ENCODE measurements at places on chromosomes 1 and 21. TPM values are rescaled to one million over a fixed set of nuclear protein-coding genes. Genes with fewer than 3 reads are reported as not detected.

DNA sequence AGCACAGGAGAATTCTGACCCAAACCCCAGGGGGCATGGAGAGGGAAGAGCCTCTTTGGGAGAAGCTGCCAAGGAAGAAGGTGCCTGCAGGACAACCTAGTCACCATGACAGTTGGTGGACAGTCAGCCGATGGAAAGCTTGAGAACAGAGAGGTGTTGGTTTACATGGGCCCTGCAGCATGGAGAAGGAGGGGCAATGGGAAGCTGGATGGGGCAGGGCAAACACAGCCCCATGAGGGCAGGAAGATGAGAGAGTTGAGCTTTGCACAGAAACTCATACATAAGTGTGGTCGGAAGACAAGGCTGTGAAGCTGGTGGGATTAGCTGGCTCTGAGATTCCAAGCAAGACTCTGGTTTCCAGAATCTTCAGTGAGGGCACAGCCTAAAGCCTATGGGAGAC, 6.6 kb upstream of the SLC5A9 start:
- DNase-seq: no peak

DNA sequence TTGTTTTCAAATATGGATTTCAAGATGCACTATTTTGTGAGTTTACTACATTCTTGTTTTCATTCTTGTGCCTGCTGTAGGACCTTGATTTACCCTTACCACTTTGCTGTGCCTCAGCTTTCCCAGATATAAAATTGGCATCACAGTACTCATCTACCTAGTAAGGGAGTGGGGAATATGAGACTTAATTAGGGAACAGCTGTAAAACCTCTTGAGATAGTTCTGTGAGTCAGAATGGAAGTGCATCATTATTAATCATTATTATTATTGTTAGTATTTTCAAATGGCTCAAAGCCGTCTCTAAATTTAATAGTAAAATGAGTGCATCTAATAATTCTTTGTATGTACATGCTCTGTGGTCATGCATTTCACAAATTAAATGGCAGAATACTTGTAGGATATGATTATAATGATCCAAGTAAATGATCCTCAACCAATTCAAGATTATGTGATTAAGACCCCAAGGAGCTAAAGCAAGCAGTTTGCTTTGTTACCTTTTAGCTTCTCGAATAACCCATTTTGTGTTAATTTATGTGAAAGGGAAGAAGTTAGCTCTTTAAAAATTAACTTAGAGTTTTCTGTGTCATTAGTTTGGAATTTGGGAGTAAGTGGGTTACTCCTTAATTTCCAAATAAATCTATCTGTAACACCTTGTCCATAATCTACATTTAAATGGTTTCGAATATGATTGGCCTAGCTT, 155.4 kb downstream of the NFIA start:
- DNase-seq: no peak

DNA sequence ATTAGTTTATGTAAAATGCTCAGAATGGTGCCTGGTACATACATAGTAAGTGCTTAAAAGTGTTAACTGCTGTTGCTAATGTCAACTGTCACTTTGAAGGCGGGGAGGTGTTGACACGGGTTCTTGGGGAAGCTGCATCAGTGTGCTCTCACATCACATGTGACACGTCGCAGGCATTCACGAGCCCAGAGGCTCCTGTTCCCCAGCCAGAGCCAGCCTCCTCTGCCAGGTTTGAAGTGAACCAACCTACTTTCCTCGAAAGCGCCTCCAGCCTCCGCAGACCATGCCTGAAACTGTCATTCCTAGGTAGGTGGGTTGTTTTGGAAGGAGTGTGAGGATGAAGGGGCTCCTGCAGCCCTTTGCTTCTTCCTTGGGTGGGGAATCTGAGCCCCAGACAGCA, 13.8 kb downstream of the GALNT2 start:
- DNase-seq: no peak

GRCh38 chr1:75791022-75791421, 5.0 kb downstream of the RABGGTB start:
- DNase-seq: no peak

GRCh38 chr1:156385534-156386031, 16.6 kb downstream of the RHBG start:
- DNase-seq: no peak

DNA sequence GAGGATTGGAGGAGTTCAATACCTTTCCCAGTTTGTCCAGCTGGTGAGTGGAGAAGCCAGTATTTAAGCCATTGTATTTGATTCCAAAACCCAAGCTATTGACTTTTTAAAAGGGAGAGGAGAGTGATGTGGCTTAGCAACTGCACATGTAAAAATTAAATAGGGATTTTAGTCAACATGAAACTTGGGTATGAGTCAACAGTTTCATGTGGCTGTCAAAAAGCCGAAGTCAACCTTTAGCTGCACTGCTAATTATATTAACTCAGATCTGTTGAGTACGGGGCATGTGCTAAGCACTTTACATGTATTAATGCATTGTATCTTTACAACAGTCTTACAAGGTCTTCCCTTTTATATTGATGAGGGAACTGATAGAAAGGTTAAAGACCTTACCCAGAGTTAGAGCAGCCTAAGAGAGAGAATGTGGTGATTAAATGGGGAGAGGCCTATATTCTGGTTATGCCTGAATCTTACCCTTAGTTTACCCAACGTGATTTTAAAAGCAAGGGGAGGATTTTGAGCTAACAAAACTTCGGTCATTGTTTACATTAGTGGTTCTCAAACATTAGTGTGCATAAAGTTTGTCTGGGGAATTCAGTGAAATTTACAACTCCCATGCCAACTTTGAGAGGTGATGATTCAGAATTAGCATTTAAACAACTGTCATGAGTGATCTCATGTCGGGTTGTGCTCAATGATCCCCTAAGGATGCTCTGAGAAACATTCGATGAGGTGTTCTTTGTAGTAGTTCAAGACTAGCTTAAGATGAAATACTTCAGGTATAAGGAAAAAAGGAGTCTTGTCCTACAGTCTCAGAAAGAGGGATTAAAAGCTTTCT, 6.9 kb upstream of the SLC35F3 start:
- DNase-seq: no peak

The PLA2G2A gene
- total RNA-seq: 515 TPM

- DNase-seq: no peak
Measured at GRCh38 chr1:100606438-100606837, 68.5 kb downstream of the GPR88 start.

DNA sequence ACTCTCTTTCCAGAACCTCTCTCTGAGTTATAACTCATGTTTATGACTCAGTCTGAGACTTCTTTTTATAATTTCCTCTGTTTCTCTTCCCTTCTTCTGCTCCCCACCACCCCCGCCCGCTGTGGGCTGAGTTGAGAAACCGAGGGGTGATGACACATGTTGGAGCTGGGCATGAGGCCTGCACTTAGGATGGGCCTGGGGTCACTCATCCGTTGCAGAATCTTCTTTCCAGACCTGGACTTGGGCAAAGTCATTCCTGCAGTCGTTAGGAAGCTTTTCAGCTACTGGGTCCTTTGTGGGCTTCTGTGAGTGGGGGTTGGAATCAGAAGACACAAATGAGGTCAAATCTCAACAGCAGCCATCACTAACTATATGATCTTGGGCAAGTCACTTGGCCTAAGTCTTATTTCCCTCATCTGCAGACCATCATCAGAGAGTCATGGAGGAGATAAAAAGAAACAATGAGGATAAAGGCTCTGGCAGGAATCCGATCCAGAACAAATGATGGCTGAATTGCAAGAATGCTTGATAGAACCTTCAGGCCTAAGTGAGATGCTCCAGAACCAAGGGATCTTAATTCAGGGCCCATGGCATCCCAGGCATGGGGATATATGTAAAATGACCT, 53.4 kb downstream of the RPS6KA1 start:
- no peak for DNase-seq

DNA sequence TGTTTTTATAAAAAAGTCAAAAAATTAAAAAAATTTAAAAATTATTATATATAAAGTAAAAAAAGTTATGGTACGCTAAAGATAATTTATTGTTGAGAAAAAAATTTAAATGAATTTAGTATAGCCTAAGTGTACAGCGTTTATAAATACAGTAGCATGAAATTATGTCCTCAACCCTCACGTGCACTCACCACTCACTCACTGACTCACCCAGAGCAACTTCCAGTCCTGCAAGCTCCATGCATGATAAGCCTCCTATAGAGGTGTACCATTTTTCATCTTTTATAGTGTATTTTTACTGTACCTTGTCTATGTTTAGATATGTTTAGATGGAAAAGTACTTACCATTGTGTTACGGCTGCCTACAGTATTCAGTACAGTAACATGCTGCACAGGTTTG, 5.1 kb downstream of the DISC1 start:
- no peak for DNase-seq

DNA sequence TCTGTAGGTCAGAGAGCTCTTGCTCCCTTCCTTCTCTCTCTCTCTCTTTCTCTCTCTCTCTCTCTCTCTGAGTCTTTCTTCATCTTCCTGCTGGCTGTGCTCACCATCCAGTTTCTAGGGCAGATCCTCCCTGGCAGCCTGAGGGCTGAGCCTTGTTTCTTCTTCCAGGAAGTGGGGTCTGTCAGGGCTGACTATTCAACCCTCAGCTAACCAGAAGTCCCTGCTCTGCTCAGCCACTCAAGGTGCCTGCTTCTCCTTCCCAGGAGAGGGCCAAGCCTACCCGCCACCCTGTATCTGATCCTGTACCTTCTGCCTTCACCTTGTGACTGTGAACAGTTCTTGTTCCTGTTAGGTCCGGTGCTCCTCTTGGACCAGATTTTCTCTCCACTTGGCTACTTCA, 107.6 kb upstream of the ETV3 start:
- no peak for DNase-seq

DNA sequence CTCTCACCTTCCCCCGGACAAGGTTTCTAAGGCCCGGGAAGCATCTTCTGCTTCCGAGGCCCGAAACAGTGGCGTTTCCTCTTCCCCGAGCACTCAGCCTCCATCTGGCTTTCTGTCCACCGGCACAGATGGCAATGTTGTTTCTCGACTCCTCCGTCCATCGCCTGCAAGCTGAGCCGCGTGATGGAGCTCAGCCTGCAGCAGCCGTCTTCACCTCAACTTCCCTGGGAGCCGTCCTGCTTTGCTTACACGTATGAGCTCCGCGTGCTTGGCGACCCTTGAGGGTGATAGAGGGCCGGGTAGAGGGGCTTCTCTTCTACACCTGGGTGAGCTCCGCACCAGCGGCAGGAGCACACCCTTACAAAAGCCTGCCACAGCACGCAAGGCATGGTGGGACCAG, 80.4 kb downstream of the AJAP1 start:
- no peak for DNase-seq

The FCRL1 gene
- 0.49 TPM for total RNA-seq

DNA sequence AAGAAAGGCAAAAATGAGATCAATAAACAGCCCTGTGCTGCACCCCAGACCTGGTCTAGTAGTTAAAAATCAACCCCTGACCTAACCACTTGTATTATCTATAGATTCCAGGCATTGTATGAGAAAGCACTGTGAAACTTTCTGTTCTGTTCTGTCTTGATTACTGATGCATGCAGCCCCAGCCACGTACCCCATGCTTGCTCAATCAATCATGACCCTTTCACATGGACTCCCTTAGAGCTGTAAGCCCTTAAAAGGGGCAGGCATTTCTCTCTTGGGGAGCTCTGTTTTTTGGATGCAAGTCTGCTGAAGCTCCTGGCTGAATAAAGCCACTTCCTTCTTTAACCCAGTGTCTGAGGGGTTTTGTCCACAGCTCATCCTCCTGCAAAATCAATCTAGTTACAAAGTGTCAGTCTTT, 24.2 kb upstream of the CD34 start:
- no peak for DNase-seq

The LAMC1 gene
- total RNA-seq: 217 TPM

GRCh38 chr1:221363039-221363438, 378.9 kb downstream of the DUSP10 start:
- no peak for DNase-seq

GRCh38 chr1:209601809-209602657, 18.5 kb downstream of the CAMK1G start:
- DNase-seq: no peak

DNA sequence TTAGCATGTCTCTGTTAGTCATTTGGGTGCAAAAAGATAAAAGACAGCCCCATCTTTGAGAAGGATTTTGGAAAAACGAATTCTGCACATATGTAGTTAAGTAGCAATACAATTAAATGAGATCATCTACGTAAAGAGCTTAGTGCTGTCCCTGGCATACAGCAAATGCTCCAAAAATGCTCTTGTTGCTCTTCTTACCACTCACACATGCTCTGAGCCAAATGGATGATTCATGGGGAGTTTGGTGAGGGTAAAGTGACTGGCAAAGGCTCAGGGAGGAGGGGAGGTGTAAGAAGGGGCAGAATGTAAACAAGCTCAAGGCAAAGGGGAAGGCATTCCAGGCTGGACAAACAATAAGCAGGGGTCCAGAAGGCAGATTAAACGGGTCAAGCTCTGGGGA, 191.9 kb downstream of the AK5 start:
- no peak for DNase-seq
